Sigmoid colon (tissue), 7 donors: ENCODE measurements at places on chromosomes 2 and 18. TPM values are rescaled to one million over a fixed set of nuclear protein-coding genes. Genes with fewer than 3 reads are reported as not detected.

Gene SCN9A
- 22.1 TPM for total RNA-seq

- no peak for DNase-seq
Observed at GRCh38 chr2:218224186-218224585, 7.2 kb downstream of the ARPC2 start.

Gene GPR39
- total RNA-seq = 0.71 TPM

- DNase-seq = no peak
Observed at GRCh38 chr2:156087875-156088274, 244.6 kb downstream of the NR4A2 start.

Gene PRSS56
- total RNA-seq = not detected

GRCh38 chr2:240450532-240451107 is 15.2 kb downstream of the GPC1 start:
- DNase-seq = no peak

Gene CNRIP1
- total RNA-seq = 22.5 TPM
